ENCODE measurements at places on chromosomes 7 and 10. TPM values are rescaled to one million over a fixed set of nuclear protein-coding genes. Genes with fewer than 3 reads are reported as not detected.

The UPK3B gene
- total RNA-seq = not detected

The WDR86 gene
- total RNA-seq = 1.1 TPM

The TAS2R5 gene
- total RNA-seq = 0.38 TPM

The HACD1 gene
- total RNA-seq = 11.0 TPM

The PRSS37 gene
- not detected for total RNA-seq

The ARHGAP22 gene
- total RNA-seq = 28.0 TPM

The UTF1 gene
- not detected for total RNA-seq

The MYH16 gene
- total RNA-seq = 0.08 TPM

The GFRA1 gene
- total RNA-seq = 0.35 TPM

The LIPK gene
- total RNA-seq = not detected

The GPR22 gene
- not detected for total RNA-seq

The LRIT1 gene
- total RNA-seq = not detected

The AZGP1 gene
- 0.30 TPM for total RNA-seq

The PRRT4 gene
- not detected for total RNA-seq

The TYW1B gene
- 5.0 TPM for total RNA-seq

The TMEM213 gene
- total RNA-seq = not detected

The GIMAP6 gene
- not detected for total RNA-seq

The ZNF107 gene
- total RNA-seq = 1.2 TPM

The SPOCK2 gene
- 0.12 TPM for total RNA-seq

The POLR2J gene
- 41.7 TPM for total RNA-seq

The GHRHR gene
- total RNA-seq = not detected

The TUBB8 gene
- not detected for total RNA-seq

The WEE2 gene
- total RNA-seq = not detected

The CCL24 gene
- not detected for total RNA-seq

The KLF14 gene
- total RNA-seq = not detected

The OR2A1 gene
- 0.08 TPM for total RNA-seq

The NUPR2 gene
- total RNA-seq = not detected

The COL26A1 gene
- total RNA-seq = not detected

The CAMK1D gene
- total RNA-seq = 2.3 TPM

The MSMB gene
- not detected for total RNA-seq

The ENTPD1 gene
- 1.2 TPM for total RNA-seq

The CNNM1 gene
- under 0.01 TPM for total RNA-seq

The TMEM229A gene
- 0.23 TPM for total RNA-seq

The ZNF789 gene
- 5.0 TPM for total RNA-seq

The SCART1 gene
- 2.7 TPM for total RNA-seq

The AHCYL2 gene
- 11.9 TPM for total RNA-seq

The PRSS1 gene
- total RNA-seq = not detected

The ECHDC3 gene
- total RNA-seq = 4.5 TPM

The HELLS gene
- total RNA-seq = 10.1 TPM

The ASIC3 gene
- total RNA-seq = not detected

The CHPF2 gene
- 40.2 TPM for total RNA-seq

The NPTX2 gene
- total RNA-seq = 6.0 TPM

Data from smooth muscle cell of the coronary artery (primary cell).